Activated CD4-positive, alpha-beta T cell treated with anti-CD3 and anti-CD28 coated beads for 24 hours (primary cell): ENCODE measurements at places on chromosomes 12 and 14.

GRCh38 chr12:70853326-70853725 lies 67.2 kb downstream of the PTPRR start:
- no peak for DNase-seq

DNA sequence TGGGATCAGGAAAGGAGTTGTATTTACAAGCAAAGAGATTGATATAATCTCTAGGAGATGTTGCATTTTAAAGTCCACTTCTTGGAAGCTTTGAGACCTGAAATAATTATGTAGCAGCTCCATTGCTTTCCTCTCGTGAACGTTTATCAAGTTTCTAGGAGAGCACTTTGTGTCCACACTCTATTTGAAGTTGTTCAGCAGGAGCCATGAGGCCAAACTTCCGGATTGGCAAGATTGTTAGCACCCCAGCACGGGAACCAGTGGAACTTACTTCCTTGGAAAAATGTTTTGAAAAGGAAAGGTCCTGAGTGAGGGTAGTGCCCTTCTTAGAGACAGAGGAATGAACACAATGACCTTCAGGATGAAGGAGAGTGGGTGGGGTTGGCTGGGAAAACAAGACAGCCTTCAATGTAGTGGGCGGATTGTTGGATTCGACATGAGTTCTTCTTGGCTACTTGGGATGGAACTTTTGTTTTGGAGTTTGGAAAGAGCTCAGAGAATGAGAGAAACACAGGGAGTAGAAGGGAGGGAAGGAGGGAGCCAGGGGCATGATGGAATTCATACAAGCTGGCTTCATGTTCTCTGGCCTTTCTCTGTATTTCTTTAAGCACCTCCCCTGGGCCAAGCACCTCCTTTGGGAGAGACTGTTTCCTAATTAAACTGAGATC lies 23.8 kb upstream of the CISTR start:
- DNase-seq: no peak

GRCh38 chr12:18158774-18159557 lies 69.0 kb upstream of the RERGL start:
- DNase-seq: no peak

DNA sequence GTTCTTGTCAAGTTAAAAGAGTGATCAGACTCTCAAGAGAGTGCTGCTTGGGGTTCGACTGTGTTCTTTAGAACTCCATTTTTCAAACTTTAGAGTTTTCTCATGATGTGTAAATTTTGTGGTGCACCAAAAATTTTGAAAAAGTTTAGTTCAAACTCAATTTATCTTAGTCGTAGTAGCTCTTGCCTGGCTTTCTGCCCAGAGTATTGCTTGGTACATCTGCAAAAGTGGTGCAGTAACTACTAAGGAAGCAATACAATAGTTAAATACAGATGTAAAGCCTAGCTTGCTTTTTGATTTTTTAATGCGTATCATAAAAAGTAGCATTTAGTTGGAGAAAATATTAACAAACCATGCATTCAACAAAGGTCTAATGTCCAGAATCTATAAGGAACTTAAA lies 9.5 kb upstream of the CCDC91 start:
- DNase-seq: no peak

DNA sequence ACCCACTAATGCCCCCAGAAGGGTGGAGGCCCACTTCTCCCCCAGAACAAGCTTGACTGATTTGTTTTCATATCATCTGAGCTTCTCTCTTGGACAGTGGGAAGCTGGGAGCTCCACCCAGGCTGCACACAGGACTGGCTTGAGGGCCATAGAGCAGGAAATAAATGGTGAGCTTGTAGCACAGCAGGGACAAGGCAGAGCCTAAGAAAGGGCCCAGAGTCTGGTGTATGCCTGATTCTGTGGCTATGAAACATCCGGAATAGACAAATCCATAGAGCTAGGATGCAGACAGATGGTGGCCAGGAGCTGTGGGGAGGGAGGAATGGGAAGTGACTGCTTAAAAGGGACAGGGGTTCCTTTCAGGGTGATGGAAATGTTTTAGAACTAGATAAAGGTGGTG lies 79.0 kb downstream of the ARL6IP4 start:
- no peak for DNase-seq

DNA sequence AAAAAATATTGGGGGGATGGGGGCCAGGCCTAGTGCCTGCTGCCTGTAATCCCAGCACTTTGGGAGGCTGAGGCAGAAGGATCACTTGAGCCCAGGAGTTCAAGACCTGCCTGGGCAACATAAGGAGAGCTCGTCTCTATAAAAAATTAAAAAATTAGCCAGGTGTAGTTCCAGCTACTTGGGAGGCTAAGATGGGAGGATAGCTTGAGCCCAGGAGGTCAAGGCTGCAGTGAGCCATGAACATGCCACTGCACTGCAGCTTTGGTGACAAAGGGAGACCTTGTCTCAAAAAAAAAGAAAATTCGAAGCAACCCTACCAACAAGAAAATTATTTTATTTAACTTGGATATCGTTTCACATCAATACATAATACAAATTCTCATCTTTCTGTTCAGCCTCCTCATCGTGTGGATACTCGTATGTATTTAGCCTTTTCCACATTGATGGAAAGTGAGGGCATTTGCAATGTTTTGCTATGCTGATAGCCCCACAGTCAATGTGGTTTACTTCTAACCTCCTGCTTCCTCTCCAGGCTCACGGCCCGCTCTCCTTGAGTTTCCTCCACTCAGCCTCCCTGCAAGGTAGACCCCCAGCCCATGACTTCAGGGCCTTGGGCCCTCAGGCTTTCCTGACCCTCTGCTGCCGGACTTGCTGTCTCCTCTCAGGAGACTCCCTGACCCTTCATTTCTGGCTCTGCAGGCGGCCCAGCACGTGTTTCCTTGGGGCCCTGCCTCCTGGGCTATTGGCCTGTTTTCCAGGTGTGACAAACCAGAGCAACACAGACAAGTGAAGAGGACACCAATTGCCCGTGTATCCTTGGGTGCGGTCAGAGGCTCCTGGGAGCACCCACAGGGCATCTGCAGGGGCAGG lies 54.8 kb downstream of the NFKBIA start:
- no peak for DNase-seq

DNA sequence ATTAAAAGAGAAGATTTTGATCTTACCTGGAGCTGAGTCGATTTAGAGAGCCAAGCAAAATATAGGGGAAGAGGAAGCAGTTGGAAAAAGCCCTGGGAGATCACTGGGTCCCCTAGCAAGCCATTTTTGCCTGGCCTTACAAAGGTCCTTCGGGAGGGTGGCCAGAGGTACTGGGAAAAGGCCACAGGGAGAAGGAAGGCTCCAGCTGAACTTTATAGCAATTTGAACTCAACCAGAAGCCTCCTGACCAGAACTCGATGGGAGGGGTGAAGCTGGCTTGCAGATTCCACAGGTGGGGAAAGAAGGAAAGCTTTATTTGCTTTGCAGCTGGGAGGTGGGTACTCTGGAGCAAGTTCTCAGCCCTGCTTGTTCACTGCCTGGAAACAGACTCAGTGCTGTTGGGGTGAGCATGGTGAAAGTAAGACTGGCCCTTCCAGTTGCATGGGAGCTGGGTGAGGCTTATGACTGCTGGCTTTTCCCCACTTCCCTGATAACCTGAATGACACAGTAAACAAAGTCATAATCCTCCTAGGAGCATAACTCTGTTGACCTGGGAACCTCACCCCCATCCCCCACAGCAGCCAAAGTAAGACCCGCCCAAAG lies 855.8 kb downstream of the FSCB start:
- DNase-seq: no peak
